A549 treated with Hydrocortisone at 1 μM for 4 hours (cell line): ENCODE measurements at places on chromosomes 5 and 9. TPM values are rescaled to one million over a fixed set of nuclear protein-coding genes. Genes with fewer than 3 reads are reported as not detected.

NEUROG1 gene
- total RNA-seq, result not detected in 5 replicates

PBX3 gene
- total RNA-seq, result 9.7 to 12.6 TPM (median 11.6 TPM) in 5 replicates

SLCO4C1 gene
- 0.02 TPM in 1 of 5 replicates, not detected in the others for total RNA-seq

CEP72 gene
- total RNA-seq, result 8.7 to 11.1 TPM (median 10.2 TPM) in 5 replicates

PCDHA9 gene
- not detected in 5 replicates for total RNA-seq

HACD4 gene
- total RNA-seq, result 0.85 to 1.2 TPM (median 1.0 TPM) in 5 replicates

SPINK4 gene
- not detected in 5 replicates for total RNA-seq

TBC1D2 gene
- total RNA-seq, result 10.2 to 13.3 TPM (median 10.9 TPM) in 5 replicates

GRM6 gene
- total RNA-seq, result not detected in 5 replicates

TAF1L gene
- 0.01 TPM in 1 of 5 replicates, not detected in the others for total RNA-seq

DDX4 gene
- total RNA-seq, result 0.05 to 0.08 TPM in 2 of 5 replicates, not detected in the others

HIGD2A gene
- total RNA-seq, result 232 to 276 TPM (median 253 TPM) in 5 replicates

FOXD4L3 gene
- total RNA-seq, result 0.08 to 0.16 TPM (median 0.12 TPM) in 3 of 5 replicates, not detected in the others

N4BP3 gene
- 0.74 to 1.2 TPM (median 0.90 TPM) in 5 replicates for total RNA-seq

THBS4 gene
- total RNA-seq, result 0.03 to 0.23 TPM (median 0.14 TPM) in 5 replicates

OGN gene
- not detected in 5 replicates for total RNA-seq

GADD45G gene
- 0.21 to 0.69 TPM (median 0.52 TPM) in 5 replicates for total RNA-seq

SLC25A2 gene
- total RNA-seq, result not detected in 5 replicates

ERBIN gene
- 18.3 to 43.0 TPM (median 23.0 TPM) in 5 replicates for total RNA-seq

PCDHB11 gene
- 0.03 to 0.08 TPM (median 0.06 TPM) in 5 replicates for total RNA-seq

SLC34A3 gene
- total RNA-seq, result 0.05 to 0.16 TPM (median 0.07 TPM) in 4 of 5 replicates, not detected in the other

FOXD4L5 gene
- 0.03 TPM in 3 of 5 replicates, not detected in the others for total RNA-seq

GEMIN5 gene
- 20.4 to 28.1 TPM (median 22.1 TPM) in 5 replicates for total RNA-seq

GARIN3 gene
- total RNA-seq, result not detected in 5 replicates

ALDH1A1 gene
- 4,480 to 7,218 TPM (median 5,416 TPM) in 5 replicates for total RNA-seq

ANKRD18A gene
- total RNA-seq, result 8.1 to 12.4 TPM (median 9.1 TPM) in 5 replicates

LCN9 gene
- 0.13 to 0.16 TPM in 2 of 5 replicates, not detected in the others for total RNA-seq

TRIM36 gene
- 1.8 to 2.2 TPM (median 2.2 TPM) in 5 replicates for total RNA-seq

CFAP77 gene
- total RNA-seq, result 0.12 to 0.18 TPM (median 0.16 TPM) in 3 of 5 replicates, not detected in the others

ZNF483 gene
- total RNA-seq, result 0.18 to 0.94 TPM (median 0.49 TPM) in 5 replicates

NAIP gene
- 0.35 to 0.48 TPM (median 0.45 TPM) in 5 replicates for total RNA-seq

IGFBPL1 gene
- 2.1 to 2.9 TPM (median 2.4 TPM) in 5 replicates for total RNA-seq

ANKRD55 gene
- not detected in 5 replicates for total RNA-seq

CCNI2 gene
- 0.07 to 0.22 TPM (median 0.07 TPM) in 5 replicates for total RNA-seq

TAF11L12 gene
- 0.09 TPM in 1 of 5 replicates, not detected in the others for total RNA-seq

PIP5KL1 gene
- 1.5 to 2.1 TPM (median 1.6 TPM) in 5 replicates for total RNA-seq

PPIP5K2 gene
- 13.6 to 27.7 TPM (median 20.6 TPM) in 5 replicates for total RNA-seq

IRX4 gene
- 0.22 to 0.49 TPM (median 0.37 TPM) in 5 replicates for total RNA-seq
